ENCODE measurements at places on chromosomes 6 and 20. TPM values are rescaled to one million over a fixed set of nuclear protein-coding genes. Genes with fewer than 3 reads are reported as not detected.

DNA sequence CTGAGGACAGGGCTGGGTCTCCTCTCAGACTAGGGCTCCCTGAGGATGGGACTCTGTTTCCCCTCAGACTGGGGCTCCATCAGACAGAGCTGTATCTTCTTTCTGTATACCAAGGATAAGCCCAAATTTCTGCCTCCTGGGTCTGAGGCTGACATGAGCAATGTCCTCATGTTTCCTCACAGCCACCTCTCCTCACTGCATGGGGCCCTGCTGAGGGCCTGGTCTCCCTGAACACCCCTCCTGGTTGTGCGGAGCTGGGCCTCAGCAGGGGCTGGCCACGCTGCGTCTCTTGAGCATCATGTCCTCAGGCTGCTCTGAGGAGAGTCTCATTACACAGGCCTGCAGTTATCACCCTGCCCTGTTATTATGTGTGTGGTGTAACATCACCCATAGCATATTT, 144.6 kb downstream of the LRFN2 start:
- DNase-seq: no peak

DCDC2 gene
- total RNA-seq: 3.8 TPM

- DNase-seq: no peak
Observed at GRCh38 chr20:4151991-4152695, 136.8 kb upstream of the RNF24 start.

- no peak for DNase-seq
Observed at GRCh38 chr6:90135667-90136066, 161.0 kb downstream of the BACH2 start.

ENPP5 gene
- total RNA-seq: 0.31 TPM

ZBTB2 gene
- total RNA-seq: 5.0 TPM

DNA sequence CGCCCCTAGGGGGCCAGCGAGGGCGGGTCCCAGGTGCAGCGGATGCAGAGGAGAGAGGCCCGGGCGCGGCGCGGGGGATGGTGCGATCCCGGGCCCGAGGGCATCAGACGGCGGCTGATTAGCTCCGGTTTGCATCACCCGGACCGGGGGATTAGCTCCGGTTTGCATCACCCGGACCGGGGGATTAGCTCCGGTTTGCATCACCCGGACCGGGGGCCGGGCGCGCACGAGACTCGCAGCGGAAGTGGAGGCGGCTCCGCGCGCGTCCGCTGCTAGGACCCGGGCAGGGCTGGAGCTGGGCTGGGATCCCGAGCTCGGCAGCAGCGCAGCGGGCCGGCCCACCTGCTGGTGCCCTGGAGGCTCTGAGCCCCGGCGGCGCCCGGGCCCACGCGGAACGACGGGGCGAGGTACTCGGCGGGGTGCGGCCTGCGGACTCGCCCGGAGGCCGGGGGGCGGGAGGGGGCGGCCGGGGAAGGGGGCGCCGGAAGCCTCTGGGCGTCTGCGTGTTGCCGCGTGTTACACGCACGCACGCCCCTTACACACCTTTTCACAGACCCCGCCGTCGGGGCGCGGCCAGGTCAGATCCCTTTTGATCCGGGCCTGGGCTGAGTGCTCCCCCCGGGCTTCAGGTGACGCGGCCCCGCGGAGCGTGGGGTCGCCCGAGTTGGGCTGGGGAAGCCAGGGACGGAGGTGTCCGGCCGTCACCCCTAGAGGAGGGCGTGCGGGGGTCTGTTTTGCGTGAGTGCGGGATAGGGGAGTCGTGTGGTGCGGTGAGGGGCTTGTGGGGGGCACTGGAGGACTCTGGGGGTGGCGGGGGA, 412 bp downstream of the TRIB3 start:
- DNase-seq: peak; percentile 74

SAMD10 gene
- 6.7 TPM for total RNA-seq

GPR6 gene
- not detected for total RNA-seq

Data from right lobe of liver (tissue), 6 donors.